Stimulated activated CD8-positive, alpha-beta memory T cell treated with anti-CD3 and anti-CD28 coated beads, Interleukin-7, amount 100 ng/mL, for 4 hours (primary cell): ENCODE measurements at places on chromosomes 1 and 21.

GRCh38 chr1:96995351-96995750, 273.8 kb downstream of the PTBP2 start:
- no peak for DNase-seq

GRCh38 chr1:225973158-225973557, 26.0 kb downstream of the SDE2 start:
- no peak for DNase-seq

DNA sequence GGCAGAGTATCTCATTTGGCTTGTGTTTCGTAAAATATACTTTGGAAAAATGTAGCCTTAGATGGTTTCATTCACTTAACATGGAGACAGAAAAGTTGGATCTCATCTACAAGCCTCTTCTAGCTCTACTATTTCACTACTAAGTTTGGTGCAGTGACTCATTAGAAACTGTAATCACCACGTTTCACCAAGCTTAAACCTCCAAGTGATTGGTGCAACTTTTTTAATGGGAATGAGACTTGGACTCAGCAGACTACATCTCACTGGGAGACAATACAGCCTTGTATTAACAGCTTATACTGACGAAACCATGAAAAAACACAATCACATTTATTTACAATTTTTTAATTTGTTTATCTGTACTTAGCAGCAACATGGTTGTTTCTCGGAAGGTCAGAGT, 29.9 kb upstream of the NRIP1 start:
- no peak for DNase-seq

GRCh38 chr1:196628838-196629237, 20.6 kb upstream of the KCNT2 start:
- no peak for DNase-seq

GRCh38 chr21:22791986-22792560, 1793.9 kb downstream of the NCAM2 start:
- DNase-seq: no peak

DNA sequence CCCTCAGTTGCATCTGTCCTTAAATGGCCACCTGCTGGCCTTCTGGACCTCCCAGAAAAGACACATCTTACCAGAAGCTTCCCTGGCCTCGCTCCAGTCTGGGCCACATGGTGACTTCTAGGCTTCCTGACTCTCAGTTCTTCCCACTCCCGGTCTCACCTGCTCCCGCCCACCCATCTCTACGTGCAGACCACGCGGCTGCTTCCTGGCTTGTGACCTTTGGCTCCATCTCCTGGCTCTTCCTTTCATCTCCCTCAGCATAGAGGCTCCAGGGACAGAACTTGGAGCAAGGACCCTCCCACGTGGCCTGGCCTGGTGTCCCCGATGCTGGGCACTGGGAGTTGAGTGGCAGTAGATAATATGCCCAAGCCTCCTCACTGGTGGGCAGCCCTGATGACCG, 124.9 kb upstream of the IRF2BP2 start:
- DNase-seq: no peak

DNA sequence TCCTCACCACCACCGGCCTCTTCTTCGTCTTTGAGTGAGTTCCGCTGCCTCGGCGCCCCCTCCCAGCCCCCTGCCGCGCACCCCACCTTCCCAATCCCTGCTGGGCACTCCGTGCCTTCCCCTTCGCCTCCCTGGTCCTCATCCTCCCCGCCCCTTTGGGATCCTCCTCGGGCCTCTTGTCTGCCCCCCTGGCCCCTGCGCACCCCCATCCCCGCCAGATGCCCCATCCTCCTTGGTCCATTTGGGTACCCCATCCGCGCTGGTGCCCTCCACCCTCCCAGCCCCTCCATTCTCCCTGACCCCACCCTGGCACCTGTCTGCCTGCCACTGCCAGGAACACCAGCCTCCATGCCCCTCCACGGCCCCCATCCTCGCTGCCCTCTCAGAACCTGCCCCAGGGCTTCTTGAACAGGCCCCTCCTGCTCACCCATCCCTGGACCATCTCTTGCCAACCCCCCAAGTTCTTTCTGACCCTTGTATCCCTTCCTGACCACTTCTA, 667 bp downstream of the ZDHHC18 start:
- no peak for DNase-seq

GRCh38 chr1:218705391-218705790, 360.3 kb downstream of the TGFB2 start:
- DNase-seq: no peak

DNA sequence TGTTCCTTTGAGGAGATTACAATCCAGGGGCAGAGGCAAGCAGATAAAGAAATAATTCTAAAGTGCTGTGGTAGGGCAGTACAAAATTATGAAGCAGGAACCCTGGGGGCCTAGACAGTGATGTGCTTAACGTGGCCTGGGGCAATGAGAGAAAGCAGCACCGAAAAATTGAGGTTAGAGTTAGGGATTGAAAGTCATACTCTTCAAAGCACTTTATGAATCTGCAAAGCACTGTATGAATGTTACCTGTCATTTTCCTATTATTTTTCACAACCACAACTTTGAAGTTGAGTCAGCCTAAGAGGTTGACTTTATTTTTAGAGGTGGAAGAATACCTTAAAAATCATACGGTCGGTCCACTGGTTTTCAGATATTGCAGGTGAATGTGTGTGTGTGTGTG, 183.4 kb upstream of the NFIA start:
- DNase-seq: no peak

DNA sequence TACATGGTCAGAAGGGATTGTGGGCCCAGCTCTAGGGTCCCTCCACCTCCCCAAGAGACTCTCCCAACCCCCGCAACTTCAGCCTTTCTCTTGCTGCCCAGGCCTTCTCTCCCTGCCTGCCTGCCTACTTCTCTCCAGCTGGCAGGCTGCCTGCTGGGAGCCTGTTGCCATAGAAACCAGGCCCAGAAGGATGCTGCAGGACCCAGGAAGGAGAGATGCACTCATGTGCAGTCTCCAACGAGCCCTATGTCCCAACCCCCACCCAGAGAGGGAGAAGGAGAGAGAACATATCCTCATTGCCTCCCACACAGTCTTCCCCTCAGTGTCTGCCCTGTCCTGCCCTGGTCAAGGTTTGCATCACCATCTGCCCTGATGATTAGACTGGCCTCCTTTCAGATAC, 10.8 kb upstream of the SMIM12 start:
- no peak for DNase-seq

DNA sequence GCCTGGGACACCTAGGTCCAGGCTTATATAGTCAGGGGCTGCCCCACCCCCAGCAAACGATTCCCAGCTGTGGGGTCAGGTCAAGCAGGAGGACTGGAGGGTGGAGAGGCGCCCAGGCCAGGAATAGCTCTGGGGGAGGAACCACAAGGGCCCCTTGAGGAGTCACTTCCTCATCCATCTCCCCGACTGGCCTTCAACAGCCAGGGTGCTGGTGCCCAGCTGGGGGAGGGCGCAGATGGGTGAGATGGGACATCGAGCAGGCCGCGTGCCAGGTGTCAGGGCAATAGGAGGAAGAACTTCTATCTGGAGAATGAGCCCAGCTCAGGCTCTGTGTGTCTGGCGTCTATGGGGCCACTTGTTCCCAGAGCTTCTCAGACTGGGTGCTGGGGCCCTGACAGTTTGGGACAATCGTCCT, 208 bp upstream of the MYBPH start:
- no peak for DNase-seq

GRCh38 chr21:31964692-31965091, 91.9 kb downstream of the HUNK start:
- no peak for DNase-seq

- DNase-seq: no peak
Measured at GRCh38 chr1:107670397-107671040, 294.5 kb downstream of the VAV3 start.

- DNase-seq: no peak
Measured at GRCh38 chr1:213977909-213978308, 9.9 kb upstream of the PROX1 start.

DNA sequence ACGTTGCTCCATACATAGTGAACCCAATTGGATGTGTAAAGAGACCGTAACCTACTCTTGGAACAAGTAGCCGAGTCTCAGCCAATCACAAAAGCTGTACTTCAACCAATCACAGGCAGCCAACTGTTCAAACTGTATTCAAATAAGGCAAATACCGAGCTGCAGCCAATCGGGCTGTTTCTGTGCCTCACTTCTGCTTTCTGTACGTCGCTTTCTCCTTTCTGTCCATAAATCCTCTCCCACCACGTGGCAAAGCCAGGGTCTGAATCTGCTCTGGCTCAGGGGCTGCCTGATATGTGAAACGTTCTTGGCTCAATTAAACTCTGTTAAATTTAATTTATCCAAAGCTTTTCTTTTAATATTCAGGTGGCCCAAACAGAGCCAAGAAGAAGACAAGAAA, 210.3 kb downstream of the URB2 start:
- no peak for DNase-seq

GRCh38 chr21:28883931-28884330, 108.7 kb downstream of the LTN1 start:
- DNase-seq: no peak

DNA sequence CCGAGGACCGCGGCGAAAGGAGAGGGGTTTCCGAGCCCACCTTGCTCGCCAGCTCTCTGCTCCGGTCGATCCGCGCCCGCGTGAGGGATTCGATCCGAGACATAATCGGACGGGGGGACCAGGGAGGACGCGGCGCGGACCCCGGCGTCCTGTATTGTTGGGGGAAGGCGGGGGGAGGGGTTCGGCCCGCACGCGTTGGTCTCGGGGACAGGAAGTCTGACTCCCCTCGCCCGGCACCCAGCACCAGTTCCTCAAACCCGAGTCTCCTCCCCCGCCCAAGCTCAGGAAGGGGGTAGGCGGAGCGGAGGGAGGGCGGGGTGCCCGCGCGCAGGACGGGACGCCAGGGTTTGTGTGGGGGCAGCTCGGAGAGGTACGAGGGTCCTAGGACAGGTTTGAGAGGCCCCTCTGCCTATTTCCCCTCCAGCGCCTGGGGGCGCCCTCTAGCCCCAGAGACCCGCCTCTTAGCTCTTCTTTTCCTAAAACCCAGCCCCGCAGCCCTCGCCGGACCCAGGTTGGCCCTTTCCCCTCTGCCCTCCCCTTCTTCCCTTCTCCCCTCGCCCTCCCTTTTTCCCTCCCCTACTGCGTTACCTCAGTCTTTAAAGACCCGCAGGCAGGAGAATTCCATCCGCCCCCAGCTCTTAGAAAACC, at the start of gene ARHGEF2:
Gene ARHGEF2 (minus strand): TSS at position 223 of the 648 bp plus-strand sequence. CDS start 120 bp downstream, at position 103.
- DNase-seq: peak; percentile 74

GRCh38 chr1:58786184-58786926, 2.5 kb upstream of the JUN start:
- DNase-seq: no peak

- no peak for DNase-seq
Measured at GRCh38 chr21:45026066-45026745, 48.2 kb upstream of the ADARB1 start.

GRCh38 chr1:86119214-86119764, 37.3 kb downstream of the COL24A1 start:
- DNase-seq: no peak

DNA sequence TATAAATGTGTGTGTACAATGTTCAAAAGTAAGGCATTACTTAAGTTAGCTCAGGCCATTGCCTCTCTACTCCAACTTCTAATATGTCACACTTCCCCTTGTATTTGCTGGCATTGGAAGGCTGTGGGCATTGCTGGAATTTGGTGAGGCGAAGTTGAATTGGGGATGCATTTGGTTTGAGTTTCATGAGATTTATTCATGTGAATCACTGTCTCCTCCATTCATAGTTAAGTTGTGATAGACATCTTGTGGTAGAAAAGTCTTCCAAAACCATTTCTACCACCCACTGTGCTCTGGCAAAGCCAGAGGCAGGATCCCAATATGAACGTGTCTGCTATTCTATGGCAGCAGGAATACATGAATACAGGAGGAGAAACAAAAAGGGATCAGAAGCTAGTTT, 397.8 kb upstream of the USP24 start:
- DNase-seq: no peak

- DNase-seq: no peak
Measured at GRCh38 chr1:222454782-222455181, 93.1 kb downstream of the HHIPL2 start.

DNA sequence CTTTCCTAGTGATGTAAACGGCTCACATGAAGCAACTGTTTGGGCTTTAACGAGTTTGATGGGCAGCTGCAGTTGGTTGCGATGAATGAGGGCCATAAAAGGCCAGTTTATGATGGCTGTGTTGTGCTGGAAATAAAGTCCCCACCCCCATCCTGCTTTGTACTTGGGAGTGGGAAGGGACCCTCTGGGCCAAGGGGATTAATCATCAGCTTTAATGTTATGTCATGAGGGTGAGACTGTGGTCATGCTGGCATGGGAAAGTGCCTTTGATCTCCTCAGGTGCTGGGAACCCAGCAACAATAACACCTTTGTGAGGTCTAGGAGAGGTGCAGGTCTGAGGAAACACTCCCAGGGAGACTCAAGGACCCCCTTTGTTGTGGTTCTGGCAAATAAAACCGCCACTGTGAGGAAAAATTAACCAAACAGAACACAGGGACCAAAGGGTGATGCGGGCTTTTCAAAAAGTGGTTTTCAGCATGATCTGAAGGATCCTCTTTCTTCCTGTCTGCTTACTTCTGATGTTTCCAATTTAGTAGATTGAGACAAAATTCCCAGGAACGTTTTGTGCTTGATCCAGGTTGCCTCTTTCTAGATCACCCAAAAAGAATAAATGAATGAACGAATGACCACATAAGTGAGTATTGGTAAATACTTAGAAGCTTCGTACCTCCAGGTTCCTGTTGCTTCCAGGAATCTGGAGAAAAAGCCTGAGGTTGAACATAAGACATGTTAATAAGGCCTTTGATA, 257.8 kb upstream of the HOOK1 start:
- no peak for DNase-seq

GRCh38 chr21:37226041-37226920, 40.9 kb downstream of the VPS26C start:
- no peak for DNase-seq

GRCh38 chr1:83912876-83913275, 86.1 kb downstream of the TTLL7 start:
- DNase-seq: no peak

GRCh38 chr1:154352245-154352580, 26.9 kb downstream of the ATP8B2 start:
- DNase-seq: no peak

DNA sequence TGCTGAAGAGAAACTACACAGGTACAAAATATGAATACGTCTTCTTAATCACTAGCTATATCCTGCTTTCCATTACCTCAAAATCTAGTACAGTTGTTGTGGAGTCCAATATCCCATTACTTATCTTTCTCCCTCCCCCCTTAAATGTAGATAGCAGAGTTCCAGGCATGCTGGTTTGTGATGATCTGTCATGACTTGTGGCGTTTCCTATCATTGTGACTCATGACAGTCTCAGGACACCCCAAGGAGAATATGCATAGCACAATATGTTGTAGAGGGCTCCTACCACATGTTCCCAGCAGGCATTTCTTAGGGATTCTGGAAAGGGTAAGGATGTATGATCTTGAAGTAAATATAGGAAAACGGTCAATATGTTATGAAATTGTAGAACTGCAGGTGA, 206.9 kb downstream of the USH2A start:
- DNase-seq: no peak

DNA sequence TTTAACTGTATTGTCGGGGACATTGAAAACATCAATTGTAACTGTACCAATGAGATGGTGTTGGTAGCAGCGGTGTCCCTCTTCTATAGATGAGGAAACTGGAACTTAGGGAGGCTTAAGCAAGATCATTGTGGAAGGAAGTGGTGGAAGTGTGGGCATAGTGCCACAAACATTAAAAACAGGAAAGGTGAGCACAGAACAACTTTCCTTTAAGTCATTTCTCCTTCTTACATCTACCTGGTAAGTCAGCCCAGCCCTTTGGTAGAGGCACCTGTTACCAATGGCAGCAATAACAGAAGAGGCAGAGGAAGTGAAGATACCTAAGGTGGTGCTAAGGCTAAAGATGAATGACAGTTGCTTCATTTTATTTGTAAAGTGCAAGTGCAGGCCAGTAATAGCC, 12.0 kb upstream of the CTSS start:
- DNase-seq: no peak

- DNase-seq: no peak
Measured at GRCh38 chr1:2925918-2926317, 95.3 kb upstream of the ACTRT2 start.
